ENCODE measurements at places on chromosomes 4 and X.
A peak's percentile ranks its signal among the peaks of the same experiment; 100 is the strongest.

DNA sequence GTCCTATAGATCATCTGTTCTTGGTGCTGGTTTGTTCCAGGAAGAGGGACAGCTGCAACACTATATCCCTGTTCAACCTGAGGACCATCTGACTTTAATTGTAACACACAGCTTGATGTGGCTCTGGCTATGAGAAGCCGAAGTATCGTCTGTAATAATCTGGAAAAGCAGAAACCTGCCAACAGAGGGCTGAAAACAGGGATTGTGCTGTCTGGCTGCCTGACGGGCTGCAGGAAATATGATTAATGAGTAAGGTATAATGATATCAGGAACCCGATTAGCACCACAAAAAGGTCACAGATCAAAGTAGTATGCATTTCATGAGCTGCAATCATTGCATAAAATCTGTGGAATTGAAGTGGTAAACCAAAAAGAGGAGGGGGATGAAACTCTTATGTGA, 170.4 kb upstream of the MAB21L2 start:
- no peak for DNase-seq

DNA sequence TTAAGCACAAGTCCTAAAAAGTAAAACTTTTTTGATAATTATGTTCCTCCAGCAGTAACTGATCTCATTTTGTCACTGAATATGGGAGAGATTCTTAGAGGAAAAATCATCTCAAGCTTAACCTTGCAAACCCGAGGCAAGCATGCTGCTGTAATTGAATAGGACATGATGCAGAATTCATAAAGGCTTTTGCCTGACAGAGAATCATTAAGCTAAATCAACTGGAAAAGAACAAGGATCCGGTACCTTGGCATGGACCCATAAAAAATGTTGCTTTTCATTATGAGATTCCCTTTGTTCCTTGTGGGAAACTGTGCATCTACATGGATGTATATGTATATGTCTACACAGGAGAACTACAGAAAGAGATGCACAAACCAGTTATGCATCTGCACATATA, 149.1 kb downstream of the PAPSS1 start:
- DNase-seq = peak; percentile 9

GRCh38 chr4:82694046-82694445, 104.5 kb downstream of the SCD5 start:
- no peak for DNase-seq

- DNase-seq = no peak
These were observed 39.7 kb downstream of the ACOX3 start for GRCh38 chr4:8400632-8401325.

GRCh38 chrX:131544218-131544617, 344 bp downstream of the OR13H1 start:
- DNase-seq = no peak

- no peak for DNase-seq
These were observed 231.0 kb upstream of the GYPA start for GRCh38 chr4:144371485-144371884.

- no peak for DNase-seq
These were observed 122.4 kb upstream of the PDLIM3 start for GRCh38 chr4:185657699-185658098.
